ENCODE measurements at places on chromosomes 13 and 19.

DNA sequence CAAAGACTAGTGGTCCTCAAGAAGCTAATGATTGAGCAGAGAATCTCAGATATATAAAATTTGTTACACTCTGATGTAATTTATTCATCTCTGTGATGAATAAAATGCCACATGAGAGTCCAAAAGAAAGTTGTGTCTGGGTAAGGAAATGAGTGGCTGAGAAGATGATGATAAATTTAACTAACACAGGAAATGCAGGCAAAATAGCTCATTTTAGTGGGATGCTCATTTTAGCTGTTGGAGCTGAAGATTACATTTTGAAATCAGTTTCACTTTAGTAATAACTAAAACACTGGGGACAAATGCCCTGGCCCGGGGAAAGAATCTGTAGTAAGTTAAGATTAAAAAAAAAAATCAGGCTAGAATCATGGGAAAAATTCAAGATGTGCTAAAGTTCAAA is 35.2 kb downstream of the SPRY2 start:
- DNase-seq = no peak

GRCh38 chr13:114286808-114287207 is 5.4 kb downstream of the UPF3A start:
- DNase-seq = no peak

DNA sequence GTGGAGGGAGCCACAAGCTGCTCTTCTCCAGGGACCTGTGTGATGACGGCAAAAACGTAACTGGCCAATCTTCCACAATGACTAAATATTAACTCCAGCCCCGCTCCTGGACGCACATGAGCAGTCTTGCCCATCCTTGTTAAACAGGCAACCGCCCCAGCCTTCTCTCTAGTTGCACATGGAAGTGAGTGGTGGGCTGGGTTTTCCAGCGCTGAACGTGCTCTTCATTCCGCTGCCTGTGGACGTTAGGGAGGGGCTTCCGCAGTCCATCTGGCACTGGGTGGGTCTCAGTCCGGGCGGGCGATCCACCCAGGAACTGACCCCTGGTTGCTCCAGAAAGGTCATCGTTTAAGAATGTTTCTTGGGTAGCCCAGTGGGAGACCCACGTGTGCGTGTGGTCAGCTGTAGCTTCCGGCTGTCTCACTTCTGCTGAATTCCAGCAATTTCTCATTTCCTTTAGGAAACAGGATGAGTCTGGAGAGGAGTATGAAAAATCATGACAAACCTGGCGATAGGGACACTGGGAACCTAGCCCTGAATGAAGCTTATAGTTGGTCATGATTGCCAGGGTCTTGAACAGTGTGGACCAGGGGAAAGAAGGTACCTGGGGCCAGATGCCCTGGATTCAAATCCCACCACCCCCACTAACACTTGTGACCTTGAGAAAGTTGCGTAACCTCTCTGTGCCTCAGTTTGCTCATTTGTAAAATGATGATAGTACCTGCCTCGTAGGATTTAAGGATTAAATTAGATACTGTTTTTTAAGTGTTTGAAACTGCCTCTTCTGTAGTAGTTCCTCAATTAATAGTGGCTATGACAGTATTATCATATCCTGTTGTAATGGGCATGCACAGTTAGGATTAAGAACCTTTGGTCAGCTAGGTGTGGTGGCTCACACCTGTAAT is 92.6 kb downstream of the SIPA1L3 start:
- DNase-seq = no peak

- DNase-seq = no peak
These were observed 10.3 kb downstream of the ZNF558 start for GRCh38 chr19:8821748-8822241.

- DNase-seq = no peak
These were observed 62.7 kb downstream of the SLITRK1 start for GRCh38 chr13:83819611-83820010.

DNA sequence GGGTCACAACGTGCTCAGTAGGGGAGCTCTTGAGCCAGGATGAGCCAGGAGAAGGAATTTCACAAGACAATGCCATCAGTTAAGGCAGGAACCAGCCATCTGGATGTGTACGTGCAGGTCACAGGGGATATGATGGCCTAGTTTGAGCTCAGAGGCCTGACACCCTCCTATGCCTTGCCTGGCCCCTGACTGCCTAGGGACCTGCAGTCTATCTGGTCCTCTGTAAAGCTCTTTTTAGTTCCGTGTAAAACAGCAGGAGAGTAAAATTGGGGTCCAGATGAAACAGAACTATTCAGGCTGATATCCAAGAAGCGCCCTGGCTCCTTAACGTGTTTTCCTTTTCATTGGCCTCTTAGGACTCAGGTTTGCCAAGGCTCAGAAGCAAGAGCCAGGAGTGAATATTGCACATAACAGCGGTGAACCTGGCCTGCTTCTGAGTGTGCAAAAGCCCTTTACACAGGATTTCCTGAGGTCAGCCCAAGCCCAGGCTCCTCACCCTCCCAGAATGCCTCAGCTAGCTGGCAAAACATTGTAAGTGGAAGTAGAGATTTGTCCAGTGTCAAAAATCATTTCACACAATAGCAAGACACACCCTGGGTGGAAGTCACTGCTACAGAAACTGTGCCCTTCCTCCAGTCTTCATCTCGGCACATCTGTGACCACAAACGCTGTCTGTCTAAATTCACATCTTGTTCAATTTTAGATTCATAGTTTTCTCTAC is 777.2 kb downstream of the UQCRFS1 start:
- DNase-seq = no peak

- DNase-seq = no peak
These were observed 29.4 kb downstream of the KLF12 start for GRCh38 chr13:74104661-74105275.

GRCh38 chr19:4803736-4804695 is 12.5 kb downstream of the FEM1A start:
- DNase-seq = no peak

DNA sequence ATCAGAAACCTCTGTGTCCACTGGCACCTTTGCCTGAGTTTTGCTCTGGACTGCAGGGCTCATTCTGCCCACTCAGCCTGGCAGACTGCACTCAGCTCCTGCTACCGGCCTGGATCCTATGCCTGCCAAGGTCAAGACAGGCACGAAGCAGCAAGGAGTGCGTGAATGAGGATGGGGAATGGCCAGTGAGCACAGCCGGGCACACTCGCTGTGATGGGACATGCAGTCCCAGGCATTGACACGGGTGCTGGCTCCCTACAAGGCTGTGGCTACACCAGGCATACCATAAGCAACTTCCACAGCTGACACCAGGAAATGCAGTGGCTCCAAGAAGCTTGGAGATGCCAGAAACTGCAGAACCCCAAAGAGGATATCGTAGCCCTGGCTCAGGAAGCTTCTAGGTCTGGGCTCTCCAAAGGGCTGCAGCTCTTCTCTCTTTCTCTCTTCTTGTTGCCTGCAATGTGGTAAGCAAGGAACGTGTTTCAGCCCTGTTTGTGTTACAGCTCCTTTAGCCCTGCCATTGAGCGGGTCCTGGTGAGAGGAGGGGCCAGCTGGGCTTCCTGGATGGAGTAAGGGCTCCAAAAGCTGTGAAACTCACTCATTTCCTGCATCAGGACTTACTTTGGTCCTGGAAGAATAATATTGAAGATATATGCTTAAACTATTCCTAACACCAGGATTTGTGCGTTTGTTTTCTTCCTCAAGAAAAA is 832.6 kb upstream of the SLITRK5 start:
- no peak for DNase-seq

DNA sequence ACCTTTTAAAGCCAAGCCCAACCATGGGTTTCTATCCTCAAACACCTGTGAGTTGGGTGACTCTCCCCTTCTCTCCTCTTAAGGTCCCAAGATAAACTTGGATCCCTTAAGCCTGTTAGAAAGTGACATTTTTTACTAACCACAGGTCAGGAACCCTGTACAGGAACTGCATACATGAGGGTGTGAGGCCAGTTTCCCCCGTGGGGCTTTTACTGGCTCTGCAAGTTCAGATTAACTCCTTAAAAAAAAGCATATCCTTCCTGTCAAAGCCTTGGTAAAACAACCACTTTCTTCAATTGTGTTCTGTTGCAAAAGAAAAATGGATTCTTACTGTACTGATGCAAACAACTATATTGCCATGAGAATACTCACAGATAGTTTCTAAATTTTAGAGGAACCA is 2638.7 kb upstream of the PCDH20 start:
- DNase-seq = no peak
